ENCODE measurements at places on chromosomes 12 and 14.
A peak's percentile ranks its signal among the peaks of the same experiment; 100 is the strongest.

DNA sequence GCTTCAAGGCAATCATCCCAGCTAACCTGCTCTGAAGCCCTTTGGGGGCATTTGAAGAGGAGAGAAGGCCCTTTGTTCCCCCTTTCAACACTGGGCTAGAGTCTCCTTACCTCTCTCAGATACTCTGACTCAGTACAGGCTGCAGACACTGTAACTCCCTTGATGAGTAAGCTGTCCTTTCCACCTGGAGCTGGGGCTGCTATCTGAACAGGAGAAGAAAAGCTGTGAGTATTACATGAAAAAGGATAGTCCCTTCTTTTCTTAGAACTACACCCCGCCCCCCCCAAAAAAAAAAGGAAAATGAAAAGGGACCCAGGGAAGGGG is 186.6 kb upstream of the PLEKHG7 start:
- no peak for DNase-seq

- DNase-seq, result no peak
These were observed 6.1 kb downstream of the GPR137C start for GRCh38 chr14:52558688-52559087.

GRCh38 chr14:66496911-66497310 is 10.7 kb downstream of the CCDC196 start:
- DNase-seq, result no peak

GRCh38 chr14:64092338-64092737 is 201.8 kb downstream of the ESR2 start:
- no peak for DNase-seq

DNA sequence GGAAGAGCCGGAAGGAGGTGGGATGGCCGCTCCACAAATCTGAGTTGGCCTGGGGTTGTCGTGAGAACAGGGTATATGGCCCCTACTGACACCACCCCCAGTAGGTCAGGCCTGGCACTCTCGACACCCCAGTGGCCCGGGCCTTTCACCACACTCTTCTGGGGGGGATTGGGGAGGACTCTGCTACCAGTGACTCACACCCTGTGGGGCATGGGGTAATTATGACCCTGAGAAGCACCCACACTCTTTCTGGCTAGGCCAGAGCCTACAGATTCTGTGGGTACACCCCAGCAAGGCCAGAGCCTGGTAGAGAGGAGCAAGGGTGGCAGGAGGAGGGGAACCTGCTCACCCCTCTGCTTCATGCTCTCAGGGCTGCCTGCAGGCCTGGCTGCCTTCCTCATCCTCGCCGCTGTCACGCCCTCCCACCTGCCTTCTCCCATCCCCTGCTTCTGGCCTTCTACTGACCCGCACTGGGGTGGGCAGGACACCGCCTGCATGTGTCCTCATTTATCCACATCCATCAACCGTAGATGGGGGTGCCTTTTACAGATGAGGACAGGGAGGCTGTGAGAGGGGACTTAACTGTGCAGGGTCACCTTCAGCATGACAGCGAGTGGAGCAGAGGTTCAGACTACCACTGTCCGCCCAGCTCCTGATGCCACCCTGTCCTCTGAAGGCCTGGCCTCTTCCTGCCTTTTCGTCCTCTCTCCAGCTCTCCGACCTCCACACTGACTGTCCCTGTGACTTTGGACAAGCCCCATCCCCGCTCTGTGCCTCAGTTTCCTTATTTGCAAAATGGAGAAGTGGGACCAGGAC is 18.4 kb downstream of the ASB2 start:
- DNase-seq, result no peak

- DNase-seq, result no peak
These were observed 830 bp upstream of the TRMT61A start for GRCh38 chr14:103528146-103528586.

DNA sequence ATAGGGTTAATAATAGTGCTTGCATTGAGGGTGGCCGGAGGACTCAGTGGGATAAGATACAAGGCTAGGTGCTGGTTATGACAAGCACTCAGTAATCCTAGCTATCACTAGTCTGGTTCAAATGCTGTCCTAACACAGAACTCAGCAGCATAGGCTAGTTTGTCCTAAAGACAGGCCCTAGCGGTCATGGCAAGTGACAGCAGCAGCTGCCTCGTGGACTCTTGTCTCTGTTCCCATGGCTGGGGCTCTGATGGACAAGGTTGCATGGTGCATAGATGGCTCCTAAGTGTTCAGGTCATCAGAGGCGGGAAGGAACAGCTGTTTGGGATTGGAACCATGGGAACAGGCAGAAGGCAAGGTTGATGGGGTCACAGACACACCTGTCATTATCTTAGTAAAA is 42.4 kb upstream of the IGF1 start:
- peak; percentile 2 for DNase-seq

DNA sequence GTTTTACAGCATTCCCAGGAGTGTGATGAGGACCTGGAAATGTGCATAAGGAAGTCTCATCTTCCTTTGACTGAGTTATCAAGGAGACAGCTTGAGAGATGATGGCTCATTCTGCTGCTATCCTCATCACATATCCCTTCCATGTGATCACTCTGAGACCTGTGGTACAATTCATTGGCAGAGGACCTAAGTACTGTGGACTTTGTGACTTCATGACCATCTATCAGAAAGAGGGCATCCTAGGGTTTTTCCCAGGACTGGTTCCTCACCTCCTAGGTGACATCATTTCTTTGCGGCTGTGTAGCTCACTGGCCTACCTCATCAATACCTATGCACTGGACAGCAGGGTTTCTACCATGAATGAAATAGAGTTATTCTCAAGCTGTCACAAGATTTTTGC is 172.1 kb upstream of the PLEKHG7 start:
- DNase-seq, result no peak

- DNase-seq, result no peak
These were observed 2.2 kb upstream of the KRAS start for GRCh38 chr12:25252946-25253345.

- DNase-seq, result peak; percentile 74
These were observed 557 bp downstream of the COPS7A start for GRCh38 chr12:6724409-6724797.

- peak; percentile 41 for DNase-seq
These were observed 578 bp downstream of the DCAF5 start for GRCh38 chr14:69152181-69152901.

DNA sequence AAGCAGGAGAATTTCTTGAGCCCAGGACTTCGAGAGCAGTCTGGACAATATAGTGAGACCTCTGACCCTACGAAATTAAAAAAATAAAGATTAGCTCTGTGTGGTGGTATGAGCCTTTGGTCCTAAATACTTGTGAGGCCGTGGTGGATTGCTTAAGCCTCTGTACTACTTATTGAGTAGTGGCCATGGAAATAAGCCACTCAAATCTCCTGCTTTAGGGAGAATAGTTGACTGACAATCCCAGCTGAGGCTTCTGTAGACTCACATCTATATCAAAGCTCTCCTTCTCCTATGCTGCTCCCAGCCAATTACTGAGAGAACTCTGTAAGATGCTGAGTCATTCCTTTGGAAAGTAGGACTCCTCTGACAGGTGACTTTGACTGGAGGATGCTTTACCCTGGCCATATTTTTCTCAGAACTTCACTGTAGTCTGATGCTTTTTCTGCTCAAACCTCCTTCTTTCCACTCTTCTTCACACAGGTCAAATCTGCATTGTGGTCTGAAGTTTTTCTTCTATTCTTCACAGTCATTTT is 420.2 kb downstream of the SLC6A15 start:
- no peak for DNase-seq

DNA sequence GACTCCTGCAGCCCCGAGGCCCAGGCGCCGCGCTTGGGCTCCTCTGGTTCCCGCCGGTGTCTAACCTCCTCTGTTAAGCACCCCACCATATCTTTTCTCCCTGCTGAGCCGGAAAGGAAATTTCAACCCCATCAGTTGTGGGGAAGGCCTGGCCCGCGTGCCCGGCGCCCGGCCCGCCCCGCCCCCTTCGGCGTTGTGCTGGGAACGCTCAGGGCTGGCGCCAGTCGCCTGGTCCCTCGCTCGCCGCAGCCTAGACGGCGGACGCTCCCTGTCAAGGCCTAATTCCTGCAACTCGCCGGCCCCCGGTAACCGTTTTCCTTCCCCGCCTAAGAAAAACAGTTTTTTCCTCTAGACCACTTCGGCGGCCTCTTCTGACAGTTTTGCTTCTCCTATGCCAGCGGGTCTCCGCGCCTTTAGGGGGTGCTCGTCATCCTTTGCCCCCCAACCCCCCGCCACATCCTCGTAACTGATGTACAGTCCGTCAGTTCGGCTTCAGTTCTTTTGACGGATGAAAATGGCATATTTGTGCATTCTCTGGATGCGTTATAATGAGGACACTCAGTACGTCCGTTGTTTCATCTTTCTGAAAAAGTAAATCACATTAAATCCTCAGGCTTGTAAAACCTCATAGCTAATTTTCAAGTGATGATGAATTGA is 506 bp upstream of the NAP1L1 start:
- DNase-seq, result peak; percentile 82

DNA sequence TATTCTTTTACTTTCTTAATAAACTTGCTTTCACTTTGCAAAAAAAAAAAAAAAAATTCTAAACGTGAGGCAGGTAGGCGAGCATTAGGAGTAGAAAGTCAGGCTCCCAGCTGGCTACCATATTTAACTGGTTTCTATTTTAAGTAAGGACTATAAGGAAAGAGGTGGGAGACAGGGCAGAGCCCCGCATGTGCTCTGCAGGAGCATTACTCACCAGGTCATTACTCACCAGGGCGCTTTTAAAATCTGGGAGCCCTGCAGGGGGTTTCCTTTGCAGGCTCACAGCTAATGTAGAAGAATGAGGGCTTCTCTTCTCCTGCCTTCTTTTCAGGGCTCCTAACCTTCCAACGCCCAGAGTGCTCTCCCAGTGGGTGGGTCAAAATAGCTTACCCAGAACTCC is 14.0 kb upstream of the DPF3 start:
- no peak for DNase-seq

DNA sequence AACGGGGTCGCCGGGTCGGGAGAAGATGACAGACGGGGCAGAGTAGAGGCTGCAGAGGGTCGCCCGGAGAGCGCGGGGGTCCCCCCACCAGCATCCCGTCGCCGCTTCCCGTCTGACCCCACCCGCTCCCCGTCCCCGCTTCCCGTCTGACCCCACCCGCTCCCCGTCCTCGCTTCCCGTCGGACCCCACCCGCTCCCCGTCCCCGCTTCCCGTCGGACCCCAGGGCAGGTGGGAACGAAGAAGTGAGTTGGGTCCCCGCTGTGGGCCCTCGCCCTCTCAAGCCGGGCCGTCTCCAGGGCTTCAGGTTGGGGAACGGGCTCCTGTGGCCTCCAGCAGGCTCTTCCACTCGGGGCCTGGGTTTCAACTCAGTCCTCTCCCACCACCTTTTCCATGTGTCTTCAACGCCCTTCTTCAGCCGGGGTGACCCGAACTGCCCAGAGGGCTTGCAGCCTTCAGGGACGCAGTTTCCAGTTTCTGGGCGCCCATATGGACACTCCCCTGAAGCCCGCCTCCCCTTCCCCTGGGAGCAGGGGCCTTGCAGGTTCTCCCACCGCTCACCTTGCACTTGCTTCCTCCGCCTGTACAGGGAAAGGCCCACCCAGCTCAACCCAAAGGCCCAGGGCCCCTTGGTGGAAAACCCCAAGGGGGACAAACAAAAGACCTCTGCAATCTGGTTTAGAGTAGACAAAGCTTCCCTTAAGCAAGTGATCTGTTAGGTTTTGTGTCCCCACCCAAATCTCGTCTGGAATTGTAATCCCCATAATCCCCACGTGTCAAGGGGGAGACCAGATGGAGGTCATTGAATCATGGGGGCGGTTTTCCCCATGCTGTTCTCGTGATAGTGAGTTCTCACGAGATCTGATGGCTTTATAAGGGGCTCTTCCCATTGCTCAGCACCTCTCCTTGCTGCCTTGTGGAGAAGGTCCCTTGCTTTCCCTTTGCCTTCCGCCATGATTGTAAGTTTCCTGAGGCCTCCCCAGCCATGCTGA is 66.5 kb downstream of the TNFAIP2 start:
- no peak for DNase-seq

DNA sequence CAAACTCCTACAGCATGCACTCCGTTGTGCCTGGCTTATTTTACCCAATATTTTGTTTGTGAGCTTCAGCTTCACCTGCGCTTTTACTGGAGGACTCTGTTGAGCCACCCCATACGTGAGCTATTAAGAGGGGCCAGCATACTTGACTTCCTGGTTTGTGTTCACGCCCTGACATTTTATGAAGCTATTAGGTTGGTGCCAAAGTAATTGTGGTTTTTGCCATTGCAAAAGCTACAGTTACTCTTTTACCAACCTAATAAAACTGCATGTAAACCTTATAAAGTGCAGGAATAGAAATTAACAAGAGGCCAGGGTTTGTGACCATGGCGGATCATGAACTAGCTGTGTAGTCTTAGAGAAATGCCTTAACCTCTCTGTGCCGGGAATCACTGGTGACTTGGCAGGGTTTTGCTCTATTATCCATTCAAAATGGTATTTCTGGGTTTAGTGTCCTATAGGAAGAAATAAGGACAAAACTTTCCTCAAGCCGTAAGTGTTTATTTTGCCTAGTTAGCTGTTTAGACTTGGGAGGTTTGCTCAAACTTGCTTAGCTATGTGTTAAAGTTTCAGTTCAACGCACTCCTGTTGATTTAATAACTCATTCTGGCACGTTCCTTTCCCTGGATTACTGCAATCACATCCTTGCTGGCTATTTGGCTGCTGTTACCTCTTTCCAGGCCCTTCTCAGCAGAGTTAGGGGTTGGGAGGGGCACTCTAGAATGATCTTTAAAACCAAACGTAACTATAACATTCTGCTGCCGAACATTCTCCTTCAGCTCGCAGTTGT is 1027.6 kb downstream of the BCL11B start:
- DNase-seq, result no peak

DNA sequence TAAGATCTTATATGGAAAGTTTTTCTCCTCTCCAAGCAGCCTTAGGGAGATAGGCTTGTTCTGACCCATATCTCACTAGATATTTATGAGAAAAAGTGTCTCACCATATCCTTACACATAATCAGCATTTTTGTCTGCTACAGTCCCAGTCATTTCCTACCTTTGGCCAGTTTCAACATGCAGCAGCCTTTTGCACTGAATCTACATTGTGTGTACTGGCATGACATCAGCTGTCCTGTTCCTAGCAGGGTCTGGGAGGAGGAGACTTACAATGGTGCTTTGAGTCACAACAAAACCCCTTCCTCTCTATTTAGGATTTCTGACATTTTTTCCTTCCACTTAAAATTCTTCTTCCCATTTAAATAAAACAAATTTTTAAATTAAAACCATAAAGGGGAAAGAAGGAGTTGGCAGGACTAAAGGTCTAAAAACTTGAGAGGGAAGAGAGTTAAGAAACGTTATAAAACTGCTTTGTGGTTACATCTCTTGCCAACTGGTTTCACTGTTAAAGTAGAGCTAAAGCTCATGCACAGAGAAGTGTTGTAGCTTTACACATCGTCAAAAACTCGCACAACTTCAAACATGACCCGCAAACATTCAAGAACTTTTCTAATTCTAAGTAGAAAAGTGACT is 53.3 kb upstream of the CERS5 start:
- peak; percentile 41 for DNase-seq

GRCh38 chr12:27013611-27014084 is 536 bp downstream of the TM7SF3 start:
- DNase-seq, result no peak
